Activated gamma-delta T cell (primary cell): ENCODE measurements at places on chromosomes 13 and 19.

DNA sequence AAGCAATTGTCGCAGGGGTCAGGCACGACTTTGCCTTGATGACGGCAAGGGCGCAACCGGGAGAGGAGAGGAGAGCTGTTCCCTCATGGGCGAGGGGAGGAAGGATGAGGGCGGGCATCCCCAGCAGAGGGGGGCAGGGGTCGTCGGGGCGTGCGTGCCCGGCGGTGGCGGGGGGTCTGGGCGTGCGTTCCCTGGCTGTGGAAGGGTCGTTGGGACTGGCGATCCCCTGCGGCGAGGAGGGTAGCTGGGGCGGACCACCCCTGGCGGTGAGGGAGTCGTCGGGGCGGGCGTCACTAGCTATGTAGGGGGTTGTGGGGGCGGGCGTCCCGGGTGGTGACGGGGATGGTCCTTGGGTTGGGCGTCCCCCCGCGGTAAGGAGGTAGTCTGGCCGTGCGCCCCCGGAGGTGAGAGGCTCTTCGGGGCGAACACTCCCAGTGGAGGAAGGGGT, 1.7 kb downstream of the COMP start:
- DNase-seq = no peak

GRCh38 chr19:35462476-35462953, 14.5 kb downstream of the FFAR2 start:
- DNase-seq = no peak

DNA sequence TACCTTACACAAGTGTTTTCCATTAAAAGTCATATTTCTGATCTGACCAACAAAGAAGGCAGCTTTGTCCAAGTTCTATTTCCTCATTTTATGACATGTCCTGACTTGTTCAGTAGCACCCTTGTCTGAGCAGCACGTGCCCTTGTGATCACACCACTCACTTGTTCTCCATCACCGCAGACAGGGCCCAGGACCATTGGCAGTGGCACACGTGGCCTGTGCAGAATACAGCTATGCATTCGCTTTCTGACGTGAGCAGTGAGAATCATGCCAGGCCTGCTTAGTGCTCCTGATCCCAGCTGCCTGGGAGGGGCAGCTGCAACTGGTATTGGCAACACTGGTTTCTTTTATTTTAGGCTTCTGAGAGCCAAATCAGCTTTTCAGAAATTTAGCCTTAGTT, 134.2 kb downstream of the FRY start:
- DNase-seq = no peak

DNA sequence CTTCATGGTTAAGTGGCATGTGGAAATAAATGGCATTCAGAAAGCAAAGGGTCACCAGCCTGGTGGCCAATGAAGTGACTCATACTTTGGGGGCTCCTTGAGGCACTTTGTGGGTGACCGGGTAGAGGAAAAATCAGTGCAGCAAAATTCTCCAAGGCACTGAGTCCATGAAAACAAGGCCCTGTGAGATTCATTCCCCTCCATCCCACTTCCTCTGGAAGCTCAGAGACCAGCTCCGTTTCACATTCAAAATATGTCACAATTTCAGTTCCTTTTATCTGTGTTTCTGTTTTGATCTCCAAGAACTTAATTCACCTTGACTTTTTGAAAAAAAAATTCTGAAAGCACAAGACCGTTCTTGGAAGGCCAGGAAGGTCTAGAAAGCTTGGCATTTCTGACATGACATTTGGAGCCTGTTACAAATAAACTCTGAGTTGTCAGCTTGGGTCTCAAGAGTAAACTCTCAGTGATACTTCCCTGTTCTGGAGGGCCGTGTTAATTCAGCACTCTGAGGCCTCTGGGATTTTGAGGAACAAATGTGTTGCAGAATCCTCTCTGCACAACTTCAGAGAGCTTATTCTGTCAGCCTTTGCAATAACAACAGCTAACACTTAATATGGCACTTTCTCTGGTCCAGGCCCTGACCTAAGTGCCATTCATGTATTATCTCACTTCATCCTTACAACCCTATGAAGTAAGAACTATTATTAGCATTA, 6.8 kb downstream of the CYSLTR2 start:
- no peak for DNase-seq

- no peak for DNase-seq
Measured at GRCh38 chr19:41997121-41997850, 3.3 kb upstream of the ATP1A3 start.

- DNase-seq = no peak
Measured at GRCh38 chr19:4310247-4311121, 6.1 kb downstream of the FSD1 start.

DNA sequence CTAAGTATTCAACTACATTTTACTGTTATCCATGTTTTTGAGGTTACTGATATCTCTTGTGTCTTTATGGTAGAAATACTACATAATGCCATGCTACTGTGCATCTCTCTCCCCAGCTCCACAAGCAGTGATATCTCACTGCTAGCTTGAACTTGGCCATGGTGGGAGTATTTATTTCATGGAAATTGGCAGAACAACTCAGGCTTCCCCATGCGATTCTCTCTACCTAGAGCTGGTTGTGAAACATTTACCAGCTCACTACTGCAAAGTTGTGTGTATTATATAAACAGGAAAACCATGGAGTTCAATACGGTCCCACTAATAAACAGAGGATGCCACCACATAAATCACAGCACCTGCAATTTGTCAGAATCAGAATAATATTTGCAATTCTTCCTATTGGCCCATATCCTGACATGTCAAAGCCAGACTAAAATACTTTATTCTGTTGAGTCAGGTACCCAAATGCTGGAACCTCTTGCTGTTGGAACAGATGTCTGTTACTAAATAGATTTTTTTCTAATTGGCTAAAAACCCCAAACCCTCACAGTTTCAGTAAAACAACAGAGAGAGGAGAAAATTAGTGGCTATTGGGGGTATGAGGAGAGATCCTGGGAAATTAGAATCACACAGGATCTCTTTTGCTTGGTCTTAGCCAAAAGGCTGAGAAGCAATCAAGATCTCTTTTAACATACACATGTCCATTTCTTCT, 91.4 kb upstream of the SLC10A2 start:
- DNase-seq = no peak

DNA sequence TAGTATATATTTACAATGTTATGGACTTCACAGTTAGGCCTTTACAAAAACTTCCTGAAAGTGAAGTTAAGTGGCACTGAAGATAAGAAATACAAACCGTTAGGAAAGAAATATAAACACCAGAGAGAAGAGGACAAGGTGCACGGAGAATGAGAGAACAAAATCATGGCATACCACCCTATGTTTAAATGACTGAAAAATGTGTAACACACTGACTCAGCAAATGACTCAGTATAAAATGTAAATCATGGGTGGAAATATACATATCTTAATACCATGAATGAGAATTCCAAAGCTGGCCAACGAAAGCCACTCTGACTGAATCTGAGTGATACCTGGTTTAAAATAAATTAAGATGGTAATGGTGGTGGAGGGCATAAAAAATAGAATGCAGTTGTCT, 260.8 kb downstream of the DNAJC15 start:
- DNase-seq = no peak

- no peak for DNase-seq
Measured at GRCh38 chr13:92137520-92137919, 739.1 kb downstream of the GPC5 start.
